Upper lobe of right lung (tissue), 1 donor: ENCODE measurements at places on chromosomes 12 and 14.

DNA sequence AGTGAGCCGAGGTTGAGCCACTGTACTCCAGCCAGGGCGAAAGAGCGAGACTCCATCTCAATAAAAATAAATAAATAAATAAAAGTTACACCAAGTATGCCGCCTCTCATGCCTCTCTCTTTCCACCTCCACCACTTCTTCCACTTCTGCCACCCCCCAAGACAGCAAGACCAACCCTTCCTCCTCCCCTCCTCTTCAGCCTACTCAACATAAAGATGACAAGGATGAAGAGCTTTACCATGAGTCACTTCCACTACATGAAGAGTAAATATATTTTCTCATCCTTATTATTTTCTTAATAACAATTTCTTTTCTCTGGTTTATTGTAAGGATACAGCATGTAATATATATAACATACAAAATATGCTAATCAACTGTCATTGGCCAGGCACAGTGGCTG lies 3.6 kb upstream of the TMED2 start:
- DNase-seq, result no peak

DNA sequence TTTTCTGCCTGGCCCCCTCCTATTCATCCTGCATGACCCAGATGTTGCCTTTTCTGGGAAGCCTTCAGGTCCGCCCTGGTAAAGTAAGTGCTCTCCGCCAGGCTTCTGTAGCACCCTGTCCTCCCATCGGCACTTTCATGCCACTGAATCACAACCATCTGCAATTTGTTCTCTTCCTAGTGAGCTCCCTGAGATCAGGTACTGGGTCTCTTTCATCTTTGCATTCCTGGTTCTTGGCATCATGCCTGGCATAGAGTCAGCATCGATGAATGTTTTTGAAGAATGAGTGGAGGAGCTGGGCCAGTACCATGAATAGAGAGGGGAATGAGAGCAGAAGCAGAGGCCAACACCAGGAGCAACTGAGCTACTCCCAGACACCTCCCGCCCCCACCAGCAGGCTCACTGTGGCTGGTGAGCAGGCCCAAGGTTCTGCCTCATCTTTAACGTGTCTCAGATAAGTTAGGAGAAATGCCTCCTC lies 13.1 kb downstream of the ZDHHC22 start:
- DNase-seq, result no peak

- DNase-seq, result no peak
Measured at GRCh38 chr14:72781561-72782508, 112.1 kb downstream of the DPF3 start.

DNA sequence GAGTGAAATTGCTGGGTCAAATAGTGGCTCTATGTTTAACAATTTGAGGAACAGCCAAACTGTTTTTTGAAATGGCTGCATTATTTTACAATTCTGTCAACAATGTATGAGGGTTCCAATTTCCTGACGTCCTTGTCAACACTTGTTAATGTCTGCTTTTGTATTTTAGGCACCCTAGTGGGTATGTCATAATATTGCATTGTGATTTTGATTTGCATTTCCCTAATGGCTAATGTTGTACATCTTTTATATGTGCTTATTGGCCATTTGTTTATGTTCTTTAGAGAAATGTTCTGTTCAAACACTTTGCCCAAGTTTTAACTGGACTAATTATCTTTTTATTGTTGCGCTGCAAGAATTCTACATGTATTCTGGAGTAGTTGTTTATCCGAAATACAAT lies 93.2 kb downstream of the GPR65 start:
- DNase-seq, result no peak

- peak; percentile 64 for DNase-seq
Measured at GRCh38 chr12:57237932-57238853, 8.7 kb downstream of the SHMT2 start.

DNA sequence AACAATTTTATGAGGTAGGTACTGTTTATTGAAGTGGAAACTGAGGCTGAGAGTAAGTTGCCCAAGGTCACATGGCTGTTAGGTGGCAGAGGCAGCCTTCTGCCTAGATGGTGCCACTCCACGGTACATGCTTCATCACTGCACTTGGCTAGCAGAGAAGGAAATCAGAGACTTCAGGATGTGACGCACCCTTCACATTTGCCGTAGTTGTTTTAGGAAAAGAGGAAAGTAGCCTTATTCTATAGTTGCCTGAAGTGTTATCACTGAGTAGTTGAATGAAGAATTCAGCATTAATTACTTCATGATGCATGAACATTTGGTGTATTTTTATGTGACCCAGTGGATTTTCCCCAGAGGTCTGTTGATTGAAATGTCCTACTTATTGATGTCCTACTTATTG lies 55.7 kb downstream of the ERC1 start:
- no peak for DNase-seq

DNA sequence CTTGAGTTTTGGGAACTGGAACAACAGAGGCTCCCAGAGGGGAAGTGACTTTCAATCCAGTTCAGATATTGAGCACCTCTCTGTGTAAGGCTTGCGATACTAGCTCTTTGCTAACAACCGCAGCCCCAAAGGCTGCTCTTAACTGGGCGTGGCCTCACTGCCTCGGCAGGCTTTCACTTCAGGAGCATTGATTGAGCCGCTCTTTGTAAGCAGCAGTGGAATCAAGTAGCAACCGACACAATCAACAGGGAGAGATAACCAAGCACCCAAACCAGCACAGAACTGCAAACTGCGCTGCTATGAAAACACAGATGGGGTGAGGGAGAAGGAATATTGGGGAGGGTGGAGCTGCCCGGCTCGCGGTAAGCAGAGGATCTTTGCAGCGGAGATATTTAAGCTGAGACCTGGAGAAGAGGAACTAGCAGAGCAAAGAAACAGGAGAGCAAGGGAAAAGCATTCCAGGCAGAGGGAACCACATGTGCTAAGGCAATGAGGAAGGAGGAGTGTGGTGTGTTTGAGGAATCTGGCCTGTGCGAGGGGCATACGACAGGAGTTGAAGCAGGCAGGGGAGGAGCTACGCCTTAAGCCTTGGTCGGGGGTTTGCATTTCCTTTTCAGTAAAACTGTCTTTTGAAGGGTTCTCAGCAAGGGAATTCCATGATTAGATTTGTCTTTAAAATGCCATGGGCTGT lies 17.3 kb upstream of the YY1 start:
- peak; percentile 79 for DNase-seq

DNA sequence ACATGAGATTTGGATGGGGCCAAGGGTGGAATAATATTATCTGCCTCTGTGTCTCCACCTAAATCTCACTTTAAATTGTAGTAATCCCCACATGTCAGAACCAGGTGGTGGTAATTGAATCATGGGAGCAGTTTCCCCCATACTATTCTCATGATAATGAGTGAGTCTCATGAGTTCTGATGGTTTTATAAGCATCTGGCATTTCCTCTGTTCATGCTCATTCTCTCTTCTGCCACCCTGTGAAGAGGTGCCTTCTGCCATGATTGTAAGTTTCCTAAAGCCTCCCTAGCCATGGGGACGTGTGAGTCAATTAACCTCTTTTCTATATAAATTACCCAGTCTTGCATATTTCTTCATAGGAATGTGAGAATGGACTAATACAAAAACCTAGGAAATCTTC lies 29.9 kb downstream of the TSPAN19 start:
- no peak for DNase-seq

DNA sequence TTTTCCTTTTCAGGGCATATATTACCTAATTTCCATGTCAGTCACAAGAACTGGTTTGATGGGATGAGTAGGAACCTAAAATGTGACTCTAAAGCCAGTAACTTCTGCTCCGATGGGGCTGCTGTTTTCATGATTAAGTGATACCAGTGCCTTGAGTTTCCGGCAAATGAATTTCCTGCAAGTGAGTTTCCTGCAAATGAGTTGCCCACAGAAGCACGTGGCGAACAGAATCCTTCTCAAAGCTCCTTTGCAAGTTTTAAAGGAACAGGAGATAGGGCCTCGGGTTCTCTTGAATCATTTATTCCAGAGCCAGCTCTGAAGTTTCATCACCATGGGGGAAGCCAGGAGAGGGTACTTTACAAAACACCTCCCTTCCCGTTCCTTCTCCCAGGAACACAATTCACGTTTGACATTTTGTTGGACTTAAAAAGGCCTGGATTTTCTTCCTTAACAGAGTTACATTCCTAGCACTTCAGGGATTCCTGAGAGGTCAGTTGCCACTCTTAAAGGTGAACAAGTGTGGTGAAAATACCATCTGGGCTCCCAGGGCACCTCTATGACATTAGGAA lies 2.2 kb upstream of the PPTC7 start:
- no peak for DNase-seq

DNA sequence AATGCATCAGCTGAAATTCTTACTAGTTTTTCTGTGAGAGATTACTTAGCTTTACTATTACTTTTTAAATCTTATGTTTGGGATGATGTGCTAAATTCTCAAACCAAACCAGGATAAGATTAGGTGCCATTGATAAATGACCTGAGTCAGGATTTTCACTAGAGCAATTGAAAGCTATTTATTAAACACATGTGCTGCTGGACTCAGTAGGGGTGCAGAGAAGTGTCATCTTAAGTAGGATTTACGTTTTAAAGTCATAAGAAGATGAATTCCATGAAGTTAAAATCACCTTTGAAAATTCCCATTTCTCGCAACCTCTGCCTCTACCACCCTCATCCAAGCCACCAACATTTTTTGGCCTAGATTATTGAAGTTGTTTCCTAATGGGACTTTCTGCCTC lies 8.8 kb downstream of the TMEM263 start:
- DNase-seq, result no peak

GRCh38 chr14:66273261-66273832 lies 212.8 kb upstream of the CCDC196 start:
- no peak for DNase-seq

DNA sequence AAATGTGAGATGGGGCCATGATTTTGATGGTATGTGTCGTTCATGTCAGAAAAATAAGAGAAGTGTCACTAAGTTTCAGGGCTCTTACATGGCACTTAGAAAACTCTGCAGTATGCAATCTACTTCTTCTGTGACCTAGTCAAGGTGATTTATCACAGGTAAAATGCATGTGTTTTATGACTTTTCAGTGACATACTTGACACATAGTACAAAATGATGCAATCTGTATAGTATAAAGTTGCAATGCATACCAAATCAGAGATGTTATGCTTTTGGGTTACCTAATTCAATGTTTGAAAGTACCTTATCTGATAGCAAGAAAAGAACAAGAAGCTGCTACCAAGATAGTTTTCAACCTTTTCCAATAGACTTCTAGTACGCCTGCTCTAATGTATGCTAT lies 21.9 kb upstream of the ARHGAP5 start:
- no peak for DNase-seq

- no peak for DNase-seq
Measured at GRCh38 chr14:61587081-61587713, 108.1 kb upstream of the HIF1A start.

DNA sequence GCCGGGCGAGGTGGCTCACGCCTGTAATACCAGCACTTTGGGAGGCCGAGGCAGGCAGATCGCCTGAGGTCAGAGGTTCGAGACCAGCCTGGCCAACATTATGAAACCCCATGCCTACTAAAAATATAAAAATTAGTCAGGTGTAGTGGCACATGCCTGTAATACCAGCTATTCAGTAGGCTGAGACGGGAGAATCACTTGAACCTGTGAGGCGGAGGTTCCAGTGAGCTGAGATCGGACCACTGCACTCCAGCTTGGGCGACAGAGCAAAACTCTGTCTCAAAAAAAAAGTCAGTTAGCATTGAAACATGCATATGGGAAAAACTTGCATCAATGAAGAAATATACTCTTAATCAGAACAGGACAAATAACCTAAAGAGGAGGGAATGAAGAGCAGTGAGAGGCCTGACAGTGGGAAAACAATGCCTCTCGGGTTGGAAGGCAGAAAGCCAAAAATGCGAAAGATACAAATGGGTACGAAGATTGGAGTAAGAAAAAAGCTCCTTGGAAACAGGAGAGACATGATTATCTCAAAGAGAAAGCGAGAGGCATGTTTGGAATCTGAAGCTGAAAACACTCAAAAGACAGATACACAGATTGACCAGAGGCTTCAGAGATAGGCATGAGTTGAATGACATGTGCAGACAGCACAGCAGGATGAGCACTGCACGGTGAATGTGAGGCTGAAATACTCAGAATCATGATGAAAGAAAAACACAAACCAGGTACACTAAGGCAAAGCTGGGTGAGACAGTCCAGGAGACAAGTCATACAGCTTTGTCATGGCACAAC lies 30.6 kb downstream of the RESF1 start:
- DNase-seq, result no peak

- DNase-seq, result no peak
Measured at GRCh38 chr12:114355389-114356088, 50.4 kb downstream of the TBX5 start.

DNA sequence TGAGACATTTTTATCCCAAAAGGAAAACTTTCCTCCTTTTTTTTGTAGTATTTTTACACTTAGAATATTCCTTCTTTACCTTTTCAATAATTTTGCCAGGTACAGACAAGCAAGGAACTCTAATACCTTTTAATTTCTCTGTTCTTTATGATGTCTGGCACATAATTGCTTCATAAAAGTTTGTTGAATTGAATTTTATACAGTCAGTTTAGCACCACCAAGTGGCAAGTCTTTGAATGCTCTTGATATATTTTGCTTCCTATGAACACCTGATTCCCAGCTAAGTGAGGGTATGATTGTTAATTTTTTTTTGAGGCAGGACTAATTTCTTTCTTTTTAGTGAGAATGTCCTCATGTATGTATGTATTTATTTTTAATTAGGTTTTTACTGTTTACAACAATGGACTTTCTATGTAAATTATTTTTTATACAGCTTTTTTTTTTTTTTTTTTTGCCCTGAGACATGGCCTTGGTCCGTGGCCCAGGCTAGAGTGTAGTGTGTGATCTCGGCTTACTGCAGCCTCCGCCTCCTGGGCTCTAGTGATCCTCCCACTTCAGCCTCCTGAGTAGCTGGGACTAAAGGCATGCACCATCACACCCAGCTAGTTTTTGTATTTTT lies 6.9 kb downstream of the TBC1D15 start:
- no peak for DNase-seq

GRCh38 chr14:73162251-73162650 lies 25.9 kb downstream of the PSEN1 start:
- no peak for DNase-seq

GRCh38 chr12:88420457-88420856 lies 159.8 kb downstream of the KITLG start:
- DNase-seq, result no peak

- no peak for DNase-seq
Measured at GRCh38 chr14:59159169-59159568, 29.3 kb upstream of the DAAM1 start.

- DNase-seq, result peak; percentile 87
Measured at GRCh38 chr14:59870277-59871165, at the start of gene RTN1. Gene RTN1 (minus strand): TSS chr14:59870776. CDS start chr14:59870630, 146 bp downstream.

- no peak for DNase-seq
Measured at GRCh38 chr12:76183459-76184186, 99.1 kb upstream of the NAP1L1 start.

- no peak for DNase-seq
Measured at GRCh38 chr12:76426160-76426559, 77.9 kb upstream of the BBS10 start.

GRCh38 chr12:115859231-115859630 lies 418.3 kb downstream of the MED13L start:
- DNase-seq, result no peak

GRCh38 chr12:131494741-131495524 lies 216.0 kb upstream of the SFSWAP start:
- no peak for DNase-seq

GRCh38 chr12:14901228-14901562 lies 15.5 kb upstream of the MGP start:
- no peak for DNase-seq
